ENCODE measurements at places on chromosomes 3 and 15. TPM values are rescaled to one million over a fixed set of nuclear protein-coding genes. Genes with fewer than 3 reads are reported as not detected.

DNA sequence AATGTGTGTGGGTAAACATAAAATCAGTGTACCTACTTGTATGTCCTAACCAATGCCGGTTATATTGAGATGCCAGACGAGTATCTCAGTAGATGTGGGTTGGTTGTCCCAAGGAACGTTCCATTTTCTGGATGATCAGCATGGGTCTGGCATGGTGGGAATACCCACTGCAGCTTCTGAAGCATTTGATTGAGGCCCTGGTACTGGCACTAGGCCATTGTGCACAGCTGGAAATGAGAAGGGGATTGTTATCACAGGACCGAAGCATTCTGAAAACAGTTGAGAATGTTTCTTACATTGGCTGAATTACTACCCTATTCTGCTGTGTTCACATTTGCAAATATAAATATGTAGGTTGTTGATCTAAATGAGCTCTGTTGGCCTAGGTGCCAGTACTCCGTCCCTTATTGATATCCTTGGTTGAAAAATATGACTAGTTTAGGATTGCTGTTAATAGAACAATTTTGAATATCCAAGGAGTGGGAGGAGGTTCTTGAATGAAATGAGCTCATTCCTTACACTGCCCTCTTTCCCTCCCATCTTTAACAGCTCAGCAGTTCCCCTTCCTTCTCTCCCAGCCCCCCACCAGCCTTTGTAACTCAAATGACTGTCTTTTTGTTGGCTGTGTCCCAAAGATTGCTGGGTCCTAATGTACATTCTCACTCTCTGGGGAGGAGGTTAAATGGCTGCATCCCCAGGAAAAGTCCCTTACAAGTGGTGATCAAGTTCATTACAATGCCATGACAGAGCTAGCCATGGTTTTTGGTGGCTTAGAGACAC, 293.3 kb upstream of the TPM1 start:
- H3K4me3 ChIP-seq = no peak overlapping the region
- H3K27ac ChIP-seq = no peak overlapping the region
- H3K4me1 ChIP-seq = peaks cover 2% of the 10 kb centered on the region
- no peak for DNase-seq

GRCh38 chr3:191329654-191330529, at the start of gene UTS2B:
UTS2B (minus strand) TSS chr3:191330526; CDS start chr3:191282189, 48,337 bp downstream.
- peak; percentile 75 for DNase-seq
- peak within 1 kb of the TSS; percentile 94 for H3K27ac ChIP-seq
- H3K4me1 ChIP-seq = peaks cover 18% of the 10 kb centered on the region
- H3K4me3 ChIP-seq = peak within 1 kb of the TSS; percentile 89

DNA sequence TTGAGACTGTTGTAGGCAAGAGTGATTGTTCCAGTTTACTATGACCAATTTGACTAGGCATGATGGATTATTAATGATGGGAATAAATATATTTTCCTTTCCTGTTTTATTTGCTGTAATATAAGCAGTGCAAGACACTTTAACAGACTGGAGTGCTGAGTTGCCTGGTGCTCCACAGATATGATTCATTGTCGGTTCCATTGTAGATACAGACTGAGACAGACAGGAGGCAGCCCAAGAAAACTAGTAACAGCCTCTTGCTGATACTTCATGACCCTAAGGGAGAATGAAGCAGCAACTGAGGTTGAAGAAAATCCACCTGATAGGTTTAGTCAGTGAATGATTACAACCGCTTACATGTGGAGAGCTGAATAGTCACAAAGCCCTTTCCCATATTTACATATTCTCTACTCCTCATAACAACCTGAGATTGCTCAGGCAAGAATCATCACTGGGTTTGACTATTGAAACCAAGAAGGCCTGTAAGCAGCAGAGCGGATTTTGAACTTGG, 235.1 kb upstream of the TPRG1 start:
- no peak overlapping the region for H3K27ac ChIP-seq
- H3K4me1 ChIP-seq = no peaks in the 10 kb centered on the region
- DNase-seq = no peak
- H3K4me3 ChIP-seq = no peak overlapping the region
- H3K27me3 ChIP-seq = no peaks in the 10 kb centered on the region
- no peaks in the 10 kb centered on the region for H3K36me3 ChIP-seq

DNA sequence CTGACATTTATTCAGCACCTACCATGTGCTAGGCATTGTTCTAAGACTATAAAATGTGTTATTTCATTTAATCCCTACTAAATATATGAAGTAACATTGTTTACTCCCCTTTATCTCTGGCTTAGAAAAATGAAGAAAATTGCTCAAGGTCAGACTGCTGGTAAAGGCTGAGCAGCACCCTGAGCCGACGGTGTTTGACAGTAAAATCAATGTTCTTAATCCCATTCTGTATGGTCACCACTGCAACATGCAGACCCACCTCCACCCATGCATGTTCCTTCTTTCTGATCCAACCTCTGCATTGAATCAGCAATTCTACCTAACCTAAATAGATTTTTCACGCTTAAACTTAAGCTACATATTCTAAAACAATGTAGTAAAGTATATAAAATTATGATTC, 216.5 kb downstream of the ZBBX start:
- no peak for DNase-seq
- no peak overlapping the region for H3K27ac ChIP-seq
- no peak overlapping the region for H3K4me3 ChIP-seq
- H3K27me3 ChIP-seq = no peaks in the 10 kb centered on the region
- H3K4me1 ChIP-seq = peaks cover 16% of the 10 kb centered on the region

CYP1A2 gene
- polyA plus RNA-seq = not detected

DNA sequence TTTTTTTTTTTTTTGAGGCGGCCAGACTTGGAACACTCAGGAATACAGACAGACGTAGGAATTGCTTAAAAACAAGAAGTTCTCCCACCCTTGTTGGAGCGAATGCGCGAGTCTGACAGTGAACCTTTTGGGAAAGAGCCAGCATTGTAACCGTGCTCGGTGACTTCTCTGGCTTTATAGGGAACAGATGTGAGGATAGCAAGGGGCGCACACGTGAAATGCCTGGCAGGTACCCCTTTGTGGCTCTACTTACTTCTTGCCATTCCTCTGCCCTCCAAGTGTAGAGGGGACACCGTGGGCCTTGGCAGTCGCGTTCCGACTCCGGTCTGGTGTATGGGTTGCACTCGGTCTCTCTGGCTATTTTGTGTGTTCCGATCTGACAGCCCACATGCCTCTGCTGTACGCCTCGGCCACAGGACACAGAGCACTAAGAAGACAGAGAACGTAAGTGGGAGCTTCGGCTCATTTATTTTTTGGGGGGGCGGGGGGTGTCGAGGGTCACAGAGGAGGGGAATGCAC, 126.4 kb downstream of the ADAMTS9 start:
- H3K27ac ChIP-seq = no peak overlapping the region
- H3K27me3 ChIP-seq = no peaks in the 10 kb centered on the region
- H3K36me3 ChIP-seq = peaks cover 33% of the 10 kb centered on the region
- peaks cover 6% of the 10 kb centered on the region for H3K4me1 ChIP-seq
- H3K4me3 ChIP-seq = no peak overlapping the region

- H3K4me1 ChIP-seq = peaks cover 39% of the 10 kb centered on the region
- no peaks in the 10 kb centered on the region for H3K27me3 ChIP-seq
- peak overlapping the region; percentile 48 for H3K4me3 ChIP-seq
- DNase-seq = no peak
- no peaks in the 10 kb centered on the region for H3K36me3 ChIP-seq
Observed at GRCh38 chr3:32820971-32821685, 3.3 kb downstream of the TRIM71 start.

DNA sequence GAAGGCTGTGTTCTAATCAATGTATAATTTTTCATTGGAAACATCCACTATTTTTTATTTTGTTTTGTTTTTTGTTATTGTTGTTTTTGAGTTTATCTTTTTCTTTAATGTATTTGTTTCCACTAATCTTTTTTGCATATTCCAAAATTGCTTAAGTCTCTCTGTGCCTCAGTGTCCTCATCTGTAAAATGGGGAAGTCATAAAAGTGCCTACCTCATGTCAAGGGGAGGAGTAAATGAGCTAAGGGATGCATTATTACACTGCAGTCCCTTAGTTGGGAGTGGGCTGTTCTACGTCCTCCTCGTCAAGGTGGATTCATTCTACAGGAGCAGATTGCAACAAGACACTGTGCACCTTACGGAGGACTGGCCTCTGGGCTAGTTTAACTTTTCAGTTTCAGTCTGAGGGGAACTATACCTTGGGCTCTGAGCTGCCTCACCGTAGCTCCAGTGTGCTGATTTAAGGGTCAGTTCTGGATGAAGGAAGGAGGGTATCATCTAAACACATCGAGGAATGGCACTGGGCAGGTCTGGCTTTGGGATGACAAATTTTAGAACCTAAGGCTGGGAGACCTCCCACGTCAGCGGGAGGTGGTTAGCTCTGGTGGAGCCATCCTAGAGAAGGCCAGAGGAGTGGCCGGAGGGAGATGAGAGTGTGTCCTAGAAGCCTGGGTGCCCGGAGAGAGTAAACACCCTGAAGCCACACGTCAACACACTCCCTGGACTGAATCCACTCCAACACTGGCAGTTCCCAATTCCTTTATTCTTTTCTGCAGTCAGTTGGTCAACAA, 5.1 kb upstream of the SRP14 start:
- no peaks in the 10 kb centered on the region for H3K27me3 ChIP-seq
- H3K36me3 ChIP-seq = no peaks in the 10 kb centered on the region
- H3K4me3 ChIP-seq = no peak overlapping the region
- DNase-seq = no peak

HYAL3 gene
- 2.4 TPM for polyA plus RNA-seq

FYCO1 gene
- 11.5 TPM for polyA plus RNA-seq

DNA sequence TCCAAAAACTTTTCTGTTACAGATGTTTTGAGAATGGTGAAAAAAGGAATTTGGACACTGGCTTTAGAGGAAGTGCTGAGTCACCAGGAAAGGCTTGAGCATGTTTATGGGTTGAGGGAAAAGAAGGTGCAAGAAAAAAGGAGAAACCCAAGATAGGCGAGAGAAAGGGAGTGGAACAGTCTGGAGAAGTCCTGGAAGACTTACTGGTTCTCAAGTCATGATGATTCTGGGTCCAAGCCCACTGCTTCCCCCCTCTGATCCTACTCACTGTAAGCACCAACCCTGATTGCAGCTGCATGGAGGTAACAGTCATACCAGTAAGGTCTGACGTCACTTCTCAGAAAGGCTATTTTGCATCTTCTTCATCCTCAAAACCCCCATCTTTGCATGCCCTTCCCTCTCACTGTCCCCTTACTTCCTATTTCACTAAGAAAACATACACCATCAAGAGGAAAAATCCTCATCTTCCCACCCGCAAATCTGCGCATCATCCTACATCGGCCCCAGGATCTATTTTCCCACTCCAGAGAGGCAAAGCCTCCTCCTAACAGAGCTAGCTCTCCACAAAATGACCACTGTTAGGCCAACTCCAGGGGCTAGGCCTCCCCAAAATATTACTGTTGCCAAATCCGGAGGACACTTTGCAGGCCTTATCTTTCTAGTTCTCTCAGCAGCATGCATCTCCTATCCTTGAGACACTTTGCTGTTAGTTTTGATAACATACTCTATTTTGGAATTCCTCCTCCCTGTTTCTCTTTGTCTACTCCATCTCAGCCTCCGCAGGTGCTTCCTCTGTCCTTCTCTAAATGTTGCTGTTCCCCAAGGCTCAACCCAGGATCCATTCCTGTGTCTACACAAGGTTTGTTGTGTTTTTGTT, 3.2 kb upstream of the ATP13A3 start:
- peak; percentile 75 for DNase-seq
- no peak overlapping the region for H3K27ac ChIP-seq
- no peak overlapping the region for H3K4me3 ChIP-seq
- H3K36me3 ChIP-seq = no peaks in the 10 kb centered on the region
- H3K27me3 ChIP-seq = no peaks in the 10 kb centered on the region
- peaks cover 11% of the 10 kb centered on the region for H3K4me1 ChIP-seq

- no peak overlapping the region for H3K4me3 ChIP-seq
- H3K36me3 ChIP-seq = no peaks in the 10 kb centered on the region
- H3K27me3 ChIP-seq = no peaks in the 10 kb centered on the region
- H3K27ac ChIP-seq = no peak overlapping the region
- no peak for DNase-seq
Observed at GRCh38 chr3:129845956-129846355, 47.6 kb downstream of the TMCC1 start.

MNS1 gene
- polyA plus RNA-seq = 1.4 TPM

DNA sequence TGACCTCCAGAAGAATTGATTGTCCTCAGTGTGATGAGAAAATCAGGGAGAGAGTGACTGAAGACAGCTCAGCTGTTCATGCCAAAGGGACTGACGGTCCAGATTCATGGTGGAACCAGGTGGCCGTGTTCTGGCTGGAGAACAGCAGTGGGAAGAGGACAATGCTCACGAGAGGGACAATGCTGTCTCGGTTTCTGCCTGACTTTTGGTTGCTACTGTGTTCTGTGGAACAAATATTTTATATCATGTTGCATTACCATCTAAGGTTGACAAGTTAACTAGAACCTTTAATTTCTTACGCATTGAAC, 58.0 kb upstream of the ULK4 start:
- no peaks in the 10 kb centered on the region for H3K36me3 ChIP-seq
- no peak overlapping the region for H3K27ac ChIP-seq
- no peak for DNase-seq
- H3K27me3 ChIP-seq = no peaks in the 10 kb centered on the region
- H3K4me1 ChIP-seq = no peaks in the 10 kb centered on the region
- H3K4me3 ChIP-seq = no peak overlapping the region

DNA sequence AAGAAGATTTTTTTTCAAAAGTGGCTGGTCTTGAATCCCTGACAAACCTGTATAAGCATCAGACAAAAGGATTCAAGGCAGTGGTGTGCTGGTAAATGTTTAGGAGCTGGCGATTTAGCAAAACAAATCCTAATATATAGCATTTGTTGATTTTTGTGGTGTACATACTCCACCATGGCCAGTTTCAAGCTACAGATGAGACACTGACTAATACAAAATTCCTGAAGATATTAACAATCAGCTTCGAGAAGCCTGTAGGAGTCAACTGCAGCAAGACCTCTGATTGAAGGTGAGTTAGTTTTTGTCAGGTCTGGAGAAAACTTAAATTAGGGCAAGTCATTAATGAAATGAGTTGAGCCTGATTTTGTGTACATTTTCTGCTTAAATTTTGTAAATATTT, 6.7 kb downstream of the STRIT1 start:
- H3K4me1 ChIP-seq = no peaks in the 10 kb centered on the region
- no peaks in the 10 kb centered on the region for H3K36me3 ChIP-seq
- no peak overlapping the region for H3K27ac ChIP-seq
- H3K4me3 ChIP-seq = no peak overlapping the region
- H3K27me3 ChIP-seq = no peaks in the 10 kb centered on the region
- DNase-seq = no peak

NR1I2 gene
- not detected for polyA plus RNA-seq

GRCh38 chr3:171427771-171428320, 32.4 kb downstream of the TNIK start:
- DNase-seq = no peak
- H3K4me3 ChIP-seq = no peak overlapping the region
- H3K4me1 ChIP-seq = peaks cover 20% of the 10 kb centered on the region

- H3K27ac ChIP-seq = no peak overlapping the region
- H3K36me3 ChIP-seq = peaks cover 6% of the 10 kb centered on the region
Observed at GRCh38 chr3:51471775-51472652, 27.8 kb downstream of the DCAF1 start.

Data from cardiac muscle cell (in vitro differentiated cells and primary cell).